ENCODE measurements at places on chromosomes 13 and 19. TPM values are rescaled to one million over a fixed set of nuclear protein-coding genes. Genes with fewer than 3 reads are reported as not detected.

Gene FUT3
- not detected for total RNA-seq

Gene C19orf85
- not detected for total RNA-seq

Gene PCDH17
- total RNA-seq, result not detected

Gene KLK15
- total RNA-seq, result not detected

Gene RASAL3
- total RNA-seq, result not detected

Gene CD22
- not detected for total RNA-seq

Gene ZNF850
- total RNA-seq, result 4.2 TPM

Gene DAND5
- not detected for total RNA-seq

Gene NRTN
- not detected for total RNA-seq

Gene FAM124A
- total RNA-seq, result 0.05 TPM

Gene CD33
- total RNA-seq, result not detected

Gene GTF3A
- total RNA-seq, result 279 TPM

Gene PGLYRP2
- not detected for total RNA-seq

Gene GJB6
- total RNA-seq, result not detected

Gene ERFL
- total RNA-seq, result not detected

Gene VSTM2B
- total RNA-seq, result not detected

Gene FBXO17
- total RNA-seq, result 22.1 TPM

Gene ZNF223
- total RNA-seq, result 5.8 TPM

Gene GPC6
- 20.0 TPM for total RNA-seq

Gene TBXA2R
- total RNA-seq, result 0.16 TPM

Gene NBEA
- 4.2 TPM for total RNA-seq

Gene RPS15
- 1,600 TPM for total RNA-seq

Gene SOX1
- not detected for total RNA-seq

Gene BRME1
- 1.0 TPM for total RNA-seq

Gene CTXN1
- 5.0 TPM for total RNA-seq

Gene SMIM44
- not detected for total RNA-seq

Gene IL11
- 0.19 TPM for total RNA-seq

Gene SARS2
- 34.6 TPM for total RNA-seq

Gene POGLUT2
- 9.3 TPM for total RNA-seq

Gene TTC9B
- not detected for total RNA-seq

Gene SERP2
- 2.0 TPM for total RNA-seq

Gene CYP2A7
- total RNA-seq, result not detected

Gene KLF1
- not detected for total RNA-seq

Gene NOVA2
- not detected for total RNA-seq

Gene REEP6
- 7.4 TPM for total RNA-seq

Gene IGFL2
- total RNA-seq, result not detected

Gene MEDAG
- total RNA-seq, result 4.1 TPM

Gene EPSTI1
- 5.5 TPM for total RNA-seq

Gene TPGS1
- total RNA-seq, result 75.2 TPM

Gene GPALPP1
- total RNA-seq, result 30.7 TPM

Gene SCN1B
- total RNA-seq, result 28.4 TPM

Gene PLIN5
- not detected for total RNA-seq

Gene PSG2
- not detected for total RNA-seq

Gene CEACAM20
- not detected for total RNA-seq
